ENCODE measurements at places on chromosomes 1 and 21.

DNA sequence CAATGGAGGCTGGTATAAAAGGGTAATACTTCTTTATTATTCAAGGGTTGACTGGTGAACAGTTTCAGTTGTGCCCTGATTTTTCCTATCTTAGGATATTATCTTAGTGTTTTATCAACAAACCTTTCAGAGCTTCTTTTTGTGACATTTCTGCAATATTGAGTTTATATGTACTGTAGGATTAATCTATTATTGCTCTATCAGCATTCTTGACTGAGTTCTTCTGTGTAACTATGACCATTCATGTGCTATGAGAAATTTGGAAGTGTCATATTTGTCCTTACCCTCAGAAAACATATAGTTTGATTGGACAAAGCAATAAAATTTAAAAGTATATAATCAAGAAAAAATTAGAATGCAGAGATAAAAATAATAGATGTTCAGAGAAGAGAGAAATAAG is 25.5 kb upstream of the MRPS6 start:
- no peak for DNase-seq

DNA sequence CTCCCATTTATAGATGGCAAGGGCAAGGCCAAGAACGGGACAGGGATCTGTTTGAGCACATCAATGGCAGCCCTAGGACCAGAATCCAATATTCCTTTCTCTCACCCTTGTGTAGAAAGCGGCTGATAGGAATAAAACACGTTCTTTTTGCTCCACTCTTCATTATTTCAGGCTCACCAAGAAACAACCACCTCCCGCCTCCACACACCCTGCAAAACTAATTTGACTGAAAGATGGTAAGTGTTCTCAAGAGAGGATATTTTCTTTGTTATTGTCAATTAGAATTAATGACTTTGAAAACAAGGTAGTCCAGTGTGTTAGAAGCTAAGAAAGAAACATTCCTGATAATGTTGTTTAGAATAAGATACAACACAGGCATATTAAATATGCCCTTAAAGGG is 11.9 kb upstream of the KNCN start:
- DNase-seq = no peak

GRCh38 chr1:6059866-6060265 is 14.2 kb downstream of the KCNAB2 start:
- DNase-seq = no peak

GRCh38 chr1:158043232-158043631 is 49.8 kb downstream of the KIRREL1 start:
- no peak for DNase-seq

DNA sequence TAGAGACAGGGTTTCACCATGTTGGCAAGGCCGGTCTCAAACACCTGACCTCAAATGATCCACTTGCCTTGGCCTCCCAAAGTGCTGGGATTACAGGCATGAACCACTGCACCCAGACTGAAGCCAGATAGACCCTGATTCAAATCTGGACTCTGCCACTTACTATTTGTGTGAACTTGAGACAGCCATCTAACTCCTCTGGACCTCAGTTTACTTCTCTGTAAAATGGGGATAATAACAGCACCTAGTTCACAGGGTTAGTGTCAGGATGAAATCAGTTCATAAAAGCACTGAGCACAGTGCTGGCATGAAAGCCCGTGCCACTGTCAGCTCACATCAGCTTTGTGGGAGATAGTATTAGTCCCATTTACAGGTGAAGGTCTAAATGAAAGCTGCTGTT is 28.5 kb downstream of the RAB3B start:
- no peak for DNase-seq

GRCh38 chr1:28507247-28507645 is 1.4 kb downstream of the RCC1 start:
- no peak for DNase-seq

DNA sequence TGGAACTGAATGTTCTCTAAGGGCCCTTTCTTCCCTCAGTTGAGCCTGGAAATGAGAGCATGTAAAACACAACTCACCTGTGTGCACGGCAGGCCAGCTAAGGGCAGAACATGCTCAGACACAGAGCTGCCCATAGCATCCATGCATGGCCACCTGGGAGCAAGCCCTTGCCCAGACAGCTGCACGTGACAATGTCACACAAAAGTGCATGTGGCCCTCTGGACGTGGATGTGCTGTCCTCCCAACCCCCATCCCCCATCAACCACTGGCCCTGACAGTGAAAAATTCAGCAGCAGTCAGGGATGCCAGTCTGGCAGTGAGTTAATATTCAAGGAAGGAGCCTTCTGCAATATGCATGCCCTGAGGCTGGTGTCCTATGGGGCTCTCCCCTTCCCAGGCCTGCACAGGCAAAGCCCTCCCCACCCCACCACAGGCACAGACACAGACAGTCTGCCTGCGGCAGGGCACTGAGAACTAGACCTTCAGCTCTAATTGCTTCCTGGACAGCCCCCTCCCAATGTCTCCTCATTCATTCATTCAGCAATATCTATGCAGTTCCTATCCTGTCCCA is 14.6 kb upstream of the COL16A1 start:
- no peak for DNase-seq

- DNase-seq = no peak
These were observed 1.5 kb upstream of the RAP1A start for GRCh38 chr1:111618081-111618480.
